ENCODE measurements at places on chromosomes 5 and 9.

- DNase-seq = no peak
These were observed 35.4 kb downstream of the DOCK8 start for GRCh38 chr9:250039-250438.

- peak; percentile 84 for DNase-seq
These were observed 7.9 kb downstream of the PRR7 start for GRCh38 chr5:177454397-177455035.

GRCh38 chr9:29348999-29349398 is 1775.7 kb upstream of the C9orf72 start:
- peak; percentile 78 for DNase-seq

DNA sequence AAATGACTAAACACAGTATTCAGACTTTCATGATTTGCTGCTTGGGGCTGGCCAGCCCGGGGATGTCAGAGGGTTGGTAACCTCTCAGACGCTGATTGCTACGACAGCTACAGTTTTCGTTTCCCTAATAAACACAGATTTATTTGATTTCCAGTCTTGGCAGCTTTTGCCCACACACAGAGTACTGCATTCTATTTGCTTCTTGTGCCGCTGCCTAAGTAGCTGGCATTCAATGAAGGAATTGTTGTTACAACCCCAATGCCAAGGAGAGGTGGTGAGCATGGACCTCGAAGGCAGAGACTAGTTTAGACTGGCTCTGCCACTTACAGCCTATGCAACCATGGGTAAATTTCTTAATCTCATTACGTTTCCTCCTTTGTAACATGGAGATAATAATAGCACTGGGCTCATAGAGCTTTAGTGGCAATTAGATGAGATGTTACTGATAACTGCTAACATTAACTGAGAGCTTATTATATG is 247.1 kb upstream of the PANK3 start:
- DNase-seq = no peak

DNA sequence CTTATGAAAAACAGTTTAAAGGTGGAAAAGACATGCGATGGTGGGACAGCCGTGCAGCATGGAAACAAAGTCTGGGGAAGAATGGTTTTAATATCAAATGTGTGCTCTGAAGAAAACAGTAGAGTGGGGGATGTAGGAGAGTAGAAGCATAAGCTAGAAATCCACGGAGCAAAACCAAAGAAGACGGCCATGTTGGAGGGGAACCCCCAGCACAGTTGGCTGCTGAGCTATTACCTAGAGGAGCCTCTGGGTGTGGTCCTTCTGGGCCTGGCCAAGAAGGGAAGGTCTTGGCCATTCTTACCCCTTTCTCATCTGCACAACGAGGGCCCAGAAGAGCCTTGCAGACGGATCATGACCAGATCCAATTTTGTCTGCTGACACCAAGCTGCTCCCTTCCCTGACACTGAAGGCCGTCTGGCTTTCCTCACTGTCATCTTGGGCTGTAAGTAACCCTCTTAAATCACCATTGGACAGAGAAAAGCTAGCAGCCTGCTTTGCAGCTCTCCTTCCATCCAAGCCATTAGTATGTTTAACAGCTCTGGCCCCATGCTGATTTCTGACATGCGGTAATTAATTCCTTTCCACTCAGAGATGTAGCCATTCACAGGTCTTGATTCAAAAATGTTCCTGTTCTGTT is 189.5 kb downstream of the SEC61B start:
- no peak for DNase-seq

- no peak for DNase-seq
These were observed 53.3 kb downstream of the LPAR1 start for GRCh38 chr9:110984890-110985437.

DNA sequence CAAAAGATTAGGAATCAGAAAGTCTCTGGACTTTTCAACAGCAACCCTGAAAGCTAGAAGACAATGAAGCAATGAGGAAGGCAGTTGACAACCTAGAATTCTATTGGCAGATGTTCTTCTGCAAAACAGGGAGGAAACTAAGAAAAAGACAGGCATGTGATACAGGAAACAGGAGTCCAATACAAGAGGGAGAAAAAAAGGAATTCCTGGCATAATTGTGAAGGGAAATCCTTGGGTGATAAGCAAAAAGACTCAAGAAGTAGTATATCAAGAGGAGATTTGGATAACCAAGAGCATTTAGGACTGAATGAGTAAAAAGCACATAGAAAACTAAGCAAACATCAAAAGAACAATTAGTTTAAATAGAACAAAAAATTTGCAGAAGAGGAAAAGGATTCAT is 58.6 kb downstream of the LPAR1 start:
- peak; percentile 36 for DNase-seq

DNA sequence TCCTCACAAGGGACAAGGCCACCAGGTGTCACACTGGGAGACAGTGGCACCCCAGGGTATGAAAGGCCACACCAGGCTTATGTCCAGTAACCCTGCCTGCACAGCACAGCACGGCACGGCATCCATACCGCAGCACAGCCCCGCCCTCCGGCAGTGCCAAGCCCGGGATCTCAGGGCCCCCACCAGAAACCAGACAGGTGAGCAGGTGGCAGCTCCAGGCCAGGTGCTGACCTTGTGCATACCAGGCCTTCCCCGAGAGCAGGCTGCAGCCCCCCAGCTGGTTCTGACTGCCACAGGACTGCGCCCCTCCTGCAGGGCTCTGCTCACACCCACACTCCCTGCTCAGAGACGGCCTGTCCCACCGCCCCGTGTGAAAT is 56.5 kb downstream of the ADAMTS2 start:
- no peak for DNase-seq

GRCh38 chr5:2178528-2178927 is 295.8 kb upstream of the IRX4 start:
- no peak for DNase-seq

DNA sequence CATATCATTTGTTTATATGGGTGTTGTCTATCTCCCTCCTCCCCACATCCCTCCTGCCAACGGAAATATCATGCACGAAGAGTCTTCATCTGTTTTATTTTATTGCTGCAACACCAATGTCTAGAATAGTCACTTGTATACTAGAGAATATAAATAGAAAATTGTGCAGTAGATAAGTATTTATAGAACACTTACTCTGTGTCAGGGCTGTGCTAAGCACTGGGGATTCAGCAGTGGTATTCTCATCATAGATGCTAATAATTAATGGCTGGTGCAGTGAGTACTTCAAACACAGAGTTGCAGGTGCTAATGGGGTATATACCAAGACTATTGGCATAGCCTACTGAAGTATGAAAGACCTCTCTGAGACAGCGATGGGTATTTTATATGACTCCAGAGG is 353.5 kb upstream of the CDH6 start:
- no peak for DNase-seq

DNA sequence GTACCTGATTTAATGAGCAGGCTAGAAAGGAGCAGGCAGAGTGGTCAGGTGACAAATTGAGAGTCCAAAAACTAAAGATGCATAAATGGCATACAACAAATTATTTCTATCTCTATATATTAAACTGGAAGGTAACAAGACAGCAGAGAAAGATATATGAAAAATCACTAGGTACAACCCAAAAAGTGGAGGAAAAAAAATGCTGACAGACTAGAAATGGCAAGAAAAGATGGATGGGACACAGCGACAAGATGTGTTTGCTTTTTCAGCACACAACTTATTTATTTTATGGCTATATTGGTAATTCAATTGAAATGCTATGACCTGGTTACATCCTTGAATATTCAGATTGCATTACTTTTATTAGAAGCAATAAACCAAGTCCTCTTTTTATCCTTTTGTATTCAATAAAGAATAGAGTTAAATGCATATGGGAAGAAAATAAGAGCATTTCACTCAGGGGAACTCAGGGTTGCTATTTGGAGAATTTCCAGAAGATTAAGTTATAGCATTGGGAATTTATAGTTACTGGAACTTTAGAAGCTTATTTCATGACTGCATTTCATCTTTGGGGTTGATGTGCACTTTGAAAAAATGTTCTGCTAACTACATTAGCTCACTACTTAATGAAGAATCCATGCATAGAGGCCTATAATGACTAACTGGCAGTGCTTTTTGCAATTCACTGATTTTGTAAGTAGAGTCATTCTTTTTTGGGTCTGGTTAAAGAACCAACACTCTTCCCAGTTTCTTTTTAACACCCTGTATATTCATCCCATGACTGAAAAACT is 566.6 kb upstream of the TUSC1 start:
- DNase-seq = no peak

- no peak for DNase-seq
These were observed 169.9 kb downstream of the CTNND2 start for GRCh38 chr5:11734369-11734768.

DNA sequence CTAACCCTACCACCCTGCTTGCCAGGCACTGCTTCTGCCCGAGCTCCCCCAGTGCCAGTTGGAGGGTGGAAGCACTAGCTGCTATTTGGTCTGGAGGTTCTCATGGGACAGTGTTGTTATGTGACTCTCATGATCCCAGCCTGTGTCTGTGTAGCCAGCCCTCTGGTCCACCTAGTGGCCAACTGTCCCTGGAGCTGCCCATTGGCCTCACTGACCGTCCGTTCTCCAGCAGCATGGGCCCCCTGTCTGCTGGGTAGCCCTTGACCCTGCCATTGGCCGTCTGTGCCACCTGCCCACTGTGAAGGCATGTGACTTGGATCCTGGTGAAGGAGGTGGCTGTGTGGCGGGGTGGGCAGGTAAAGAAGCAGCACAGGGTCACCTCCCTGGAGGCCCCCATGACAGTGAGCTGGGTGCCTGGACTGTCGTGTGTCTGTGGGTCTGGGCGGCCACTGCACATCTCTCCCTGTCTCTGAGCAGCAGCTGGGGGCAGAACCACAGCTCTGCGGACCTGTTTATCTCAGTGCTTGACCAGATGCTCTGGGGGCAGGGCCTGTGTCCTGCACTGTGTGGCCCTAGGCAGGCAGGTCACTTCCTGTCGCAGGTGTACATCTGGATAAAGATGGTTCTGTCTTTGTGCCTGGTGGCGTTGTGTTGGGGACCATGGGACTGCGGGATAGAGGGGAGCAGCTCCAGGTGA is 11.4 kb downstream of the PHF2 start:
- no peak for DNase-seq

- DNase-seq = no peak
These were observed 28.4 kb downstream of the PCDHGC5 start for GRCh38 chr5:141517312-141517711.

GRCh38 chr5:7592910-7593309 is 197.0 kb downstream of the ADCY2 start:
- no peak for DNase-seq

DNA sequence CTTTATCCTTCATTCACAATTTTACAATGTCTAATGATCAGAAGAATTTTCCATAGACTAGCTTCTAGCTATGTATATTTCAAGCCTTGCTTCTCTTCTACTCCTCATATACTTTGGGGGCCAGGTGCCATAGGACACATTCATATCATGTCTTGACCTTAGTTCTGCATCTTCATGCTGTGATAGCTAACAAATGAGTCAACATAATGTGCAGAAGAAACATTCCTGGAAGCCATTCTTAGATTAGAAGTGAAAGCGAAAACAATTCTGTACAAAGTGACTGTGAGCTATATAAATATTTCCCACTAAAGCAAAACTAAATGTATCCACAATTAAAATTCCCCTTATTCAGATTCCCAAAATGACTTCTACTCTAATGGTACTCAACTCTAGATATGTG is 320.2 kb upstream of the NREP start:
- peak; percentile 25 for DNase-seq

GRCh38 chr9:132156262-132156661 is 5.6 kb upstream of the NTNG2 start:
- DNase-seq = no peak

- DNase-seq = no peak
These were observed 54.3 kb downstream of the FBN2 start for GRCh38 chr5:128483738-128484137.

GRCh38 chr9:87115785-87116184 is 168.5 kb upstream of the GAS1 start:
- peak; percentile 80 for DNase-seq

- DNase-seq = peak; percentile 6
These were observed 237.7 kb downstream of the MLLT3 start for GRCh38 chr9:20384642-20385041.

GRCh38 chr5:171984748-171985419 is 21.6 kb downstream of the FBXW11 start:
- DNase-seq = peak; percentile 67

- DNase-seq = peak; percentile 27
These were observed 18.1 kb downstream of the MAMDC2 start for GRCh38 chr9:70061776-70062175.

DNA sequence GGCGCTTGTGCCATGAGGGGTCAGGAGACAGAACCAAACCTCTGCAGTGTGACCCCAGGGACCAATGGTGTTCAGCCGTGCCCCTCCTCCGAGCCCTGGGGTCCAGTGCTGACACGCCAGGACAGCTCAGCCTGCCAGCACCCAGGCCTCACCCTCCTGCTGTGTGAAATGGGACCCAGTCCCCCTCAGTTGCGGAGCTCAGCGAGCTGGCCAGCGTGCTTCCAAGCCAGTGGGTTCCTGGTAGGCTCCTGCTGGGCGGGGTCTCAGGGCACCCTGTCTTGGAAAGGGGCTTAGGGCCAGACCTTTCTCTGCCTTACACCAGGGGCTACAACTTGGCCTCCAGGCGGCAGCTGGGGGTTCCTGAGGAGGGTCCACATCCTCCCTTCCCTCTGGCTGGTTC is 4.4 kb downstream of the RNF44 start:
- no peak for DNase-seq

DNA sequence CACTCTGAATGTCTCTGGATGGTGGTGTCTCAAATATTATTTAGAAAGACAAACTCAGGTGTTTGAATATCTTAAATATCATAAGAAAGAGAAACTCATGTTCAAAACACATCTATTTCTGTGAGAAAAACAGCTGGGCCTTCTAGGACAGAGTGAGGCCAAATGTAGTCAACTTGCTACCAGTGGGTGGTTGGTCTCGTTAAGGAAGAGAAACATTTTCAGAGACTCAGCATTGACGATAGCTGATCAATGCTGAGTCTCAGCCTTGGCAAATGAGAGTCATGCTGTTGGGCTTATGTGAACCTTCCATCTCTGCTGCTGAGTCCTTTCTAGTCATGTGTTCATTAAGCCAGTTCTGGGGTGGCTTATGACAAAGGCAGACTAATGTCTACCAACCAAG is 418.0 kb downstream of the CETN3 start:
- DNase-seq = no peak

GRCh38 chr5:93620487-93621326 is 37.7 kb downstream of the NR2F1 start:
- DNase-seq = peak; percentile 43

DNA sequence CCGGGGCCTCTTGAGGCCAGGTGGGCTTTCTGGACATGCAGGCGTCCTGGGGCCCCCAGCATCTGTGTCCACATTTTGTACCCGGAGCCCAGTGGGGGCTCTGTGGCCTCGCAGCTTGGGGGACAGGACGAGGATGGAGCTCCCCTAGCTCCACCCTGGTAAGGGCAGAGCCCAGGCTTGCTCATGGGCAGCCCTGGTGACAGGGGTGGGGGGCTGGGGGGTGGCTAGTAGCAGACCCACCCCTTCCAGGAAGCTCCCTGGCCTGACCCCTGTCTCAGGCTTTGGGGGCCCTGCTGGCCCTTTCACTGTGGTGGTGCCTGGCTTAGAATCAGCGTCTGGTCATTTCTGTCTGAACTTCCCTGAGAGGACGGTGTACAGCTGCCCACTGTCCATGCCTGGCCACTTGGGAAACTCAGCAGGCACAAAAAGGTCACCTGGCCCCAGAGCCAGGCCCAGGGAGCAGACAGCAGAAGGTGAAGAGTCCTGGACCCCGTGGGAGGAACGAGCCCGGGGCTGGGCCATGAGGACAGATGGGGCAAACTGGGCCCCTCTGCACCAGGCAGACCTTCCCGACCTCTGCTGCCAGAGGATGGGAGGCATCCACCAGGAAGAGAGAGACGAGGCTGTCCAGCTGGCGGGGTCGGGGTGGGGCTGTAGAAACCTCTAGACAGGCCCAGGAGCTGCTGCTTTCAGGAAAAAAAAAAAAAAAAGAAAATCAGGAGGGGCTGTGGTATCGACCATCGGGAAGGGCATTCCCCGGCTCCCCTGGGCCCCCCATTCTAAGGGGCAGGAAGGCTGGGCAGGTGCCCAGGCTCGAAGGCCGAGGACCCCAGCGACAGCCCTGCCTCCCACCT is 52.8 kb downstream of the EXD3 start:
- no peak for DNase-seq
